Spinal cord (tissue), 10 donors: ENCODE measurements at places on chromosomes 12 and 14. TPM values are rescaled to one million over a fixed set of nuclear protein-coding genes. Genes with fewer than 3 reads are reported as not detected.

PLBD1 gene
- 4.1 TPM for polyA plus RNA-seq

DNA sequence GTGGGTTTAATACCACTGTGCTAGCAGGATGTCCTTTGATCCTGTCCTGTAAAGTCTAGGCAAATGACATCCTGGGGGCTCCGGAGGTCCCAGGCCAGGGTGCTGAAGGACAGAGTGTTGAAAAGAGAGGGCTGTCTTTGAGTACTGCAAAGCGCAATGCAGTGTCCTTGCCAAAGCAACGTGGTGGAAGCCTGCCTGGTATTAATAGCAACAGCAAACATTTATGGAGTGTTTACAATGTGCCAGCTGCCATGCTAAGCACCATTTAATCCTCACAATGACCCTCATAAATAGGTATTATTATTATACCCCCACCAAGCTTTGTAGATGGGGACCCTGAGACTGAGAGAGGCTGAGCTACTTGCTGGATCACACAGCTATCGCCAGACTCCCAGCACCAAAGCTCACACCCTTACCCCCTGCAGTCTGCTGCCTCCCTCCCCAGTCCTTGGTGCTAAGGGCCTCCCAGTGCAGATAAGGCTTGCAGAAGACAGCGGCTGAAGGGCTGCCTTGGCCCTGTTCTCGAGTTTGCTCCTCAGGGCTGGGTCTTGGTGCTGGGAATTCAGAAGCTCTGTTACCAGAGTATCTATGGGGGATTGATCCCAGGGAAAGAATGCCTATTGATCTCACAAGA, 427.7 kb downstream of the FUT8 start:
- DNase-seq = peak; percentile 45

TAS2R13 gene
- polyA plus RNA-seq = not detected

DNA sequence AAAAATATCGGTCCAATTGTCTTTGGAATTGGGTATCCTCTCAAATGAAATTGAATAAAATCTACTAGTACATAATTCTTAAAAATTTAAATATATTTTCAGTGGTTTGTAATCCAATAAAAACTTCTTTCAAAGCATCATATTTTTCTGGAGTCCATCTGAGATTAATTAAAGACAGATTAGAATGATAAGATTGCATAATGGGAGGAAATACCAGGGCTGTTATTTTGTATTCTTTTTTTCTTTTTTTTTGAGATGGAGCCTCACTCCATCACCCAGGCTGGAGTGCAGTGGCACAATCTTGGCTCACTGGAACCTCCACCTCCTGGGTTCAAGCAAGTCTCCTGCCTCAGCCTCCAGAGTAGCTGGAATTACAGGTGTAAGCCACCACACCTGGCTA, 103.8 kb downstream of the TMTC3 start:
- no peak for DNase-seq

DNA sequence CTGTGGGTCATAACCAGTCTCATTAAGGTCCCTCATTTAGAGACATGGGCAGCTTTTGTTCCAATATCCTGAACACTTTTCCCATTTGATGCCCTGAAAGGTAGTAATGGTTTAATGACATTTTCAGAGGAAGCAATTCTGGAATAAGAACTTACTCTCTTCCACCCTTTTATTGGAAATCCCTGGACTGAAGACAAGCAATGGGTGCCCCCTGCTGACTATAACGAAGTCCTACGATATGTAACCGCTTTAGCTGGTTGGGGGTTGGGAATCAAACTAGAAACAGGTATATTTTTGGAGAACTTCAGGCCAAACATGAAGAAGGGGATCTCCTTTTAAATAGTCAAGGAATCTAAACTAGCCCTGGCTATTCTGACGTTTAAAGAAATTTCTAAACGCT, 20.5 kb downstream of the SARNP start:
- peak; percentile 22 for DNase-seq

GRCh38 chr12:40331886-40332285, 107.1 kb downstream of the LRRK2 start:
- DNase-seq = no peak
